Activated CD4-positive, alpha-beta T cell treated with anti-CD3 and anti-CD28 coated beads, Interleukin-2, Interleukin-4, amounts not matched to agents 100 ng/mL and 50 ng/mL, durations not matched to agents 16 hours and 8 hours (primary cell): ENCODE measurements at places on chromosomes 3 and 15.

- no peak for DNase-seq
These were observed 77.7 kb upstream of the ACAN start for GRCh38 chr15:88725305-88726210.

- DNase-seq = no peak
These were observed 26.5 kb upstream of the FBXL2 start for GRCh38 chr3:33250712-33251111.

DNA sequence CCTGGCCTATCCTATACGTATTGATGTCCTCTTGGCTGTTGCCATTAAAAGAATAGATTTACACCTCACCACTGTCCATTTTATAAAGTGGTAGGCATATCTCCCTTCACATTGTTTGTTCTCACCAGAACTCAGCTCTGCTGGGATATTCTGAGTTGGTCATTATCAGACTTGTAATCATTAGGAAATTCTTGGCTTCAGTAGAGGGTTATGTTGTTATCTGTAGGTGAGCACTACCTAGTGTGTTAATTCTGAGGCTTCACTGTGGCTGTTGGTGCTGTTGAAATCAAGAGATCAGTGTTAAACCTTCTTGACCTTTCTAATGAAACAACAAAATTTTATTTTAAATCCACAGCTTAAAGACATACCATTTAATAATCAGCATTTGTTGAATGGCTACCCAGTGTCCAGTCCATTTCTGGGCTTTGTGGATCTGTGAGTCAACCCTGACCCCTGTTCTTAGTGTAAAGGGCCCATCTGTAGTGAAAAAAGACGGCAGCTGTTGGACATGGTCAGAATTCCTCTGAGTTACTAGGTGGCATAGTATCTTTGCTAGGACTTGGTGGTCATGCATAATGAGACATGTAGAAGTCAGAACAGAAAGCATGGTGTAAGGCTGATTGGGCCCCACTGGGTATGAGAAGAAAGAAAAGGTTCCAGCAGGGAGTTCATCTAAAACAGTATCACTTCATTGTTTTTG is 32.9 kb upstream of the P4HTM start:
- DNase-seq = no peak

- DNase-seq = no peak
These were observed 238.7 kb upstream of the P2RY1 start for GRCh38 chr3:152595975-152596821.

DNA sequence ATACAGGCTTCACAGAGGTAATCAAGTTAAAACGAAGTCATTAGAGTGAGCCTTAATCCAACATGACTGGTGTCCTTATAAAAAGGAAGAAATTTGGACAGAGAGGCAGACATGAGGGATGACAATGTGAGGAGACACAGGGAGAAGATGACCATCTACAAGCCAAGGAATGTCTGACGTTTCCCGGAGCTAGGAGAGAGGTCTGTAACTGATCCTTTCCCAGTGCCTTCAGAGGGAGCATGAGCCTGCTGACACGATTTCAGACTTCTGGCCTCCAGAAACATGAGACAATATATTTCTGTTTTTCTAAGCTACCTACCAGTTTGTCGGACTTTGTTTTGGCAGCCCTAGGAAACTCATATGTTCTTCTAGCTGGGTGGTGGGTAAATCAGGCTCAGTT is 15.1 kb downstream of the TM4SF1 start:
- no peak for DNase-seq

- no peak for DNase-seq
These were observed 35.8 kb downstream of the ZNF710 start for GRCh38 chr15:90036806-90037510.

DNA sequence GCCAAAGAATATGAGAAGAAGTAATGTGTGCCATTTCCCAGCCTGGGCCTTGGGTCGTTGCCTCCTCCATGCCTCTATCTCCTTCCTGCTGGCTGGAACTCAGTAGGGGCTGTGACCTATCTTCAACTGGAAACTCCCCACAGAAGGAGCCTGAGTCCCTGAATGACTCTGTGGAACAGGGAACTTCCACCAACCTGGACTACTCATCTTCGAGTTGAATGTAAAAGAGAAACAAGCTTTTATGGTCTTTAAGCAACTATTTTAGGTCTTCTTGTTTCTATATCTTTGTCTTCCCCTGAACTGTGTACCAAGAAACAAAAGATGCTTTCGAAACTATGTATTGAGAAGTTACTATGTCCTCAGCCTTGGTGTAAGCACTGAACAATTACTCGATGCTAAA is 355.3 kb upstream of the NR2F2 start:
- DNase-seq = no peak

DNA sequence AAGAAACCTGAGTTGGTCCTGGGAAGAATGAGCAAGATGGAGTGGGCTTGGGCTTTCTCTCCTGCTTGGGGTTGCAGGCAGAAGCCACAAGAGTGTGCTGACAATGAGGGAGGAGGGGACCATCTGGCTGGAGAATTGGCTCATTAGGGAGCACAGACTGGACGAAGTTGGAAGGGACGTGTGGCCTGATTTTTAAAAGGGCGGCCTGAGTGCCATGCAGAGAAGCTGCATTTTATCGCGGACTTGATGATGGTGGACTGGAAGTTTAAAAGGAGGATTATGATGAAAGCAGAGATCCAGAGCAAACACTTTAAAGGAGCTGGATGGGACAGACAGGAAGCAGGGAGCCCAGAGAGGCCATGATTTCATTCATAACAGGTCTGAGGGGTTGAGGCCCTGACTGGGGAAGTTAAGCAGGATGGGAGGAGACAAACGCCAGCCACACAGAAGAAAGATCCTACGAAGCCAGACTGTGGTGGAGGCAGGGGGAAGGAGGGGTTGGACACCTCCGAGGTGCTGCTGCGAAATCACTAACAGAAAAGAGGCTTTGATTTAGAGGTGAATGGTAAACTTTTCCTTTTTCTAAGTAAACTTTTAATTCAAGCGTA is 23.6 kb downstream of the TLNRD1 start:
- DNase-seq = peak; percentile 17

- DNase-seq = no peak
These were observed 724.8 kb upstream of the CFAP20DC start for GRCh38 chr3:59774634-59775033.

DNA sequence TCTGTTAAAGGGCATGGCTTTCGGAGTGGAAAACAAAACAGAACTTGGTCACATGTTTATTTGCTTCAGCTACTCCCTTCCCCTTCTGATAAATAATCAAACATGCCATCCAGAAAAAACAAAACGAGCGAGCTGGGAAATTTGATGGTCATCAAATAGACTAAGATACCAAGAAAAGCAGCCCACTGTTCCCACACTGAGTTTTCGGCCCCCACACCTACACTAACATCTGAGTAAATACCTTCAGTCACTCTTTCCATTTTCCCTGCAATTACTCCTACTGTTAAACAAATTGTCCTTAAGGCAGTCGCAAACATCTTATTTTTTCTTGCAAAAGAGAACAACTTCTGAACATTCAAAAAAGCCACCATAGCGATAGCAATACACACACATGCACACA is 454.6 kb downstream of the FOXP1 start:
- no peak for DNase-seq

DNA sequence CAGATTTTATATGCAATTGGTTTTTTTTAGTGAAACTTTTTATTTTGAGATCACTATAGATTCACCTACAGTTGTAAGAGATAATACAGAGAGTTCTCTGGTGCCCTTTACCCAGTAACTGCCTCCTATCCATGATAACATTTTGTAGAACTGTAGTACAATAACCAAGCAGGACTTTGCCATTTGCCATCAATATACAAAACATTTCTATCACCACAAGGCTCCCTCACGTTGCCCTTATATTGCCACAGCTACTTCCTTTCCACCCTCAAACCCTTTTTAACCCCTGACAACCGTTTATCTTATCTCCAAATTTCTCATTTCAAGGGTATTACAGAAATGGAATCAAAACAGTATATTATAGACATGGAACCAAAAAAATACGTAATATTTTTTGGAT is 130.7 kb upstream of the GOLGA6L4 start:
- DNase-seq = no peak

DNA sequence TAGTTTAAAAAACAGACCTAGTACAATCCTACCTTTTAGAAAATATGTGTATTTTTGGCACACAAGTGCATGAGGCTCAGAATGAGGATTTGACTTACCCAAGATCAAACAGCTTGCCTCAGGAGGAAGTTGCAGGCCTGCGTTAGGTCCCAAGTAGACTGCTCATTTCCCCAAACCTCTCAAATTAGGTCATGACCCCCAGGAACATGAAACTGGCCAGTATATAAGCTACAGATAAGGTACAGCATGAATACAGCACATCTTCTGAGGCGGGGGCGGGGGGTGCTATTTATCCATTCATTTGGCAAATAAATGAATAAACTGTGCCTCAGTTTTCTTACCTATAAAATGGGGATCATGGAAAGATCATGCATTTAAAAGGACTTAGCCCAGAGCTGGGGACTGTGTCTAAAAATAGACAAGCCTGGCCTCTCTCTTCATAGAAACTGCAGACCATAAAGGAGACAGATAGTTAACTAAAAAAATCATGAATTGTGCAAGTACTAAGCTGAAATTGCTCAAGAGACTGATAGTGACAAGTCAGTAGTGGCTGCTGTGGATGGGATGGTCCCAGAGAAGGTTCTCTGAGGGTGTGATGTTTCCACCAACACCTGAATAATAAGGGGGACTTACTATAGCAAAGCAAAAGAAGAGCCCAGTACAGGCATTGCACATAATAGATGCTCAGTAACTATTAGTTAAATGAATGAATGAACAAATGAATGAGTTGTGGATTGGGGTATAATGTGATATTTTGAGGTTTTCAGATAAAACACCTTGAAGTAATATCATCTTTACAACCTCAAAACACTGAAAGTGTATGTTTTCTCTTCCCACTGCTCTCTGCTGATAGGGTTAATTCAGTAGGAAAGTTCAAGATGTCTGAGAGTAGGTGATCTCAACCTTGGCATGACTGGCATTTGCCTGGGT is 258.5 kb upstream of the PROK2 start:
- DNase-seq = no peak

DNA sequence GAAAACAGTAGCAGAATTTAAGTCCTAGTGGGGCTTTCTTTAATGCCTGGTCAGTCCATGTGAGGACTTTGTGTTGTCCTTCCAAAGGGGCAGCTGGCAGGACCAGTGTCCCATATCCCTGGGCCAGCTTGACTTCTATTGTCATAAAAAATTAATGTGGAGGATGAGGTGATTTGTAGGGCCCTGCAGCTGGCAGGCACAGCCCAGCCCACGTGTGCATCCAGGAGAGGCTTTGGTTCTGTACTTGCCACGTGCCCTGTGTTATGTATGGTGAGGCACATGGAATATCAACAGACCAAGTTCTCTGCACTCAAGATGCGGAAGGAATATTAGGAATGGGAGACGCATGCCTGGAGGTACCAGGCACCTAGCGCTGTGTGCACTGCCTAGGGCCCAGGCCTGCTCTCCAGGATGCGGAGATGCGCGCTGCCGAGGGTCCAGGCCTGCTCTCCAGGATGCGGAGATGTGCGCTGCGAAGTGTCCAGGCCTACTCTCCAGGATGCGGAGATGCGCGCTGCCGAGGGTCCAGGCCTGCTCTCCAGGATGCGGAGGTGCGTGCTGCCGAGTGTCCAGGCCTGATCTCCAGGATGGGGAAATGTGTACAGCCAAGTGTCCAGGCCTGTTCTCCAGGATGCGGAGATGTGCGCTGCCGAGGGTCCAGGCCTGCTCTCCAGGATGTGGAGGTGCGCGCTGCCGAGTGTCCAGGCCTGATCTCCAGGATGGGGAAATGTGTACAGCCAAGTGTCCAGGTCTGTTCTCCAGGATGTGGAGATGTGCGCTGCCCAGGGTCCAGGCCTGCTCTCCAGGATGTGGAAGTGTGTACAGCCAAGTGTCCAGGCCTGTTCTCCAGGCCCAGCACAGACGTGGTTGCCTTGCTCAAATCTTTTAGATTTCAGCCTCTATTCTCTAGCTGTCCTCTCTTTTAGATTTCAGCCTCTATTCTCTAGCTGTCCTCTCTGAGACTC is 183.3 kb upstream of the ROPN1 start:
- DNase-seq = no peak

- no peak for DNase-seq
These were observed 6.6 kb downstream of the PPCDC start for GRCh38 chr15:75030023-75030413.

DNA sequence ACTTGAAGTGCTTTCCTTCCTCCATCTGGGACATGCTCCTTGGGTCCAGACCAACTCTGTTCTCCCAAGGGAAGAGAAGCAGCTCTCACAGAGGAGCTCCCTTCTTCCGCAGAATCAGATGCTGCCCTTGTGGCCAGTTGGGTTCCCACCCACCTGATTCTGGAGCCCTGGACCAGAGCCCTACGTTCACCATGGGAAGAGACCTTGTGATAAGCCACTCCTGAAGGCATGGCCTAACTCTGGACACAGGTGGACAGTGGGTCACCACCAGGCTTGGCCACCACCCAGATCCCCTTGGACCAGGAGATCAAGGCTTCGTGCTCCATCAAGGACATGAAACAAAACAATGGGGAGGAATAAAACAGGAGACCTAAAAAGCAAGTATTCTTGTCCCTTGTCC is 172.2 kb downstream of the RPLP1 start:
- DNase-seq = no peak

DNA sequence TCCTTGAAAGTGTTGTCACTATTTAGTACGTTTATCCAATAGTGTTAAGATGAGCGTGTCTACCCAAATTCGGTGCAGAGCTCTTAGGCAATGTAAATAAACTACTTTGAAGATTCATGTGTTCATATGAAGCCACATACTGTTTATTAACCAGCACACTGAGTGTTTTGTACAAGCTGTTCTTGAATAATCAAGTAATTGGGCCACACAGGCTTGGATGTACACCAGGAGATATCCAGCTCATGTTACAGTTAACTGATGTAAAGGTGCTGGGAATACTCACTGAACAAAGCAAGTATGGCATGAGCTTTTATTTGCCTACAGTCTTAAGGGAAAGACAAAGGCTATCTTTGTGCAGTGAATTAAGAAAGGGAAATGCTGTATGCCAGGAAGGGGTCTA is 632 bp upstream of the DHX36 start:
- DNase-seq = no peak

GRCh38 chr3:31009881-31010280 is 115.4 kb upstream of the GADL1 start:
- no peak for DNase-seq

GRCh38 chr15:85934691-85935090 is 140.0 kb upstream of the KLHL25 start:
- DNase-seq = no peak

- no peak for DNase-seq
These were observed 392.6 kb upstream of the NAALADL2 start for GRCh38 chr3:174466471-174467054.

DNA sequence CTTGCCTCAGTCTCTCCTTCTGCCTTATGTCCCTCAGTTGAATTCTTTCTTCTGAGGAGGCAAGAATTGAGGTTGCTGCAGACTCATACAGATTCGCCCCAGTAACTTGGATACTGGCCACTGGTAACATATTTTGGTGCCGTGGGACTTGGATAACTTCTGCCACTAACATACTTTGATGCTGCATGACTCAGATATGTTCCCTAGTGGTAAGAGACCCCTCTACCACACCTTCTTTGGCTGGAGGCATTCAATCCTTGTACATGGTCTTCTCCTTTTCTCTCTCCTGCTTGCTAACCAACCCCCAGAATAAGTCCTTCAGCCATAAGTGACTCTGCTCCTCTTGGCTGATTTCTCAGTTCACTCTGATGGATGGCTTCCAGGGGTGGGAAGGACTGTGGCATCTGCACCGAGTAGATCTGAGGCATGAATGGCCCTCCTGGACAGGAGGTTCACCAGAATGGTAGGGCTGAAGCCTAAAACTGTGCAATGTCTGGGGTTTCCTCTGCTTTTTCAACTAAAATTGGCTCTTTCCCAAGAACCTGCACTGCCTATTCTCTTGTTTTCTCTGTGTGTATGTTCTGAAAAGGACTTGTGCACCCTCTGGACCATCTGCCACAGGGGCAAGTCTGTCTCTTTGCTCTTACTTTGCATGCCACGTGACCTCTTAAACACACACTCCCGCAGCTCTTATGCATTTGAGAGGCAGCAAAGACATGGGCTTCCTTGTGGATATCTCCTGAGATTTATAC is 55.5 kb upstream of the FSTL1 start:
- no peak for DNase-seq
